Hippocampal formation (tissue), 2 donors: ENCODE measurements at places on chromosomes 6 and 20.

- no peak for DNase-seq
Measured at GRCh38 chr6:157606516-157606915, 216.5 kb upstream of the SNX9 start.

GRCh38 chr6:8499540-8499939, 64.2 kb upstream of the SLC35B3 start:
- DNase-seq = peak; percentile 32

- no peak for DNase-seq
Measured at GRCh38 chr6:167474725-167475124, 149.8 kb downstream of the TTLL2 start.

GRCh38 chr6:100257793-100258395, 206.8 kb downstream of the SIM1 start:
- DNase-seq = no peak

DNA sequence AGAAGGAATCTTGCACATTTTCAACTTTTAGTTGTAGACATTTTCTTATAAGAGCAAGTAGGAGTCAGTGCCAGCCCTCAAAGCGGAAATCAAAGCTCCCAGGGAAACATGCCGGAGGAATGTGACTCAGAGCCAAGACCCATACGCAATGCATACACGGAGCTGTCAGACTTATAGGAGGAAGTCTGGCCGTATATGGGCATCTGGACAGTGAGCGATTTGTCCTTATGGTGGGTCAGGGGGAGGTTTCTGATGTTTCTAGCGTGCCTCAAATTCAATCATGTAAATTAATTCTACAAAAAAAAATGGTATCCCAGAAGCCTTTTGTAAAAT, 3.6 kb upstream of the CCN2 start:
- DNase-seq = no peak

DNA sequence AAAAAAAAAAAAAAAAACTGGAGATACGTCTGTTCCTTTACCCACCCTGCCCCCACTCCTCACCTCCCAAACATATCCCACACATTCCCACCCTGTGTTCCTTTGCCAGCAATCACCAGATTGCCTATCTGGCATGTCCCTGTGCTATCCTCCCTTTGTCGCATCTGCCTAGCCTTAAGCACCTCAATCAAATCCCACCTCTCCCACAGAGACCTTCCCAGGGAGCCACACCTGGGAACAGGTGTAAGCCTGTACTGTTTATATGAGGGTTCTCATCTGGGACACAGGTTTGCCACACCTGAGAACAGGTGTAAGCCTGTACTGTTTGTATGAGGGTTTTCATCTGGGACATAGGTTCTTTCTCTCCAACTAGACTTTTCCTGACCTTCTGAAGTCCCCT, 16.7 kb downstream of the WFDC3 start:
- DNase-seq = no peak

DNA sequence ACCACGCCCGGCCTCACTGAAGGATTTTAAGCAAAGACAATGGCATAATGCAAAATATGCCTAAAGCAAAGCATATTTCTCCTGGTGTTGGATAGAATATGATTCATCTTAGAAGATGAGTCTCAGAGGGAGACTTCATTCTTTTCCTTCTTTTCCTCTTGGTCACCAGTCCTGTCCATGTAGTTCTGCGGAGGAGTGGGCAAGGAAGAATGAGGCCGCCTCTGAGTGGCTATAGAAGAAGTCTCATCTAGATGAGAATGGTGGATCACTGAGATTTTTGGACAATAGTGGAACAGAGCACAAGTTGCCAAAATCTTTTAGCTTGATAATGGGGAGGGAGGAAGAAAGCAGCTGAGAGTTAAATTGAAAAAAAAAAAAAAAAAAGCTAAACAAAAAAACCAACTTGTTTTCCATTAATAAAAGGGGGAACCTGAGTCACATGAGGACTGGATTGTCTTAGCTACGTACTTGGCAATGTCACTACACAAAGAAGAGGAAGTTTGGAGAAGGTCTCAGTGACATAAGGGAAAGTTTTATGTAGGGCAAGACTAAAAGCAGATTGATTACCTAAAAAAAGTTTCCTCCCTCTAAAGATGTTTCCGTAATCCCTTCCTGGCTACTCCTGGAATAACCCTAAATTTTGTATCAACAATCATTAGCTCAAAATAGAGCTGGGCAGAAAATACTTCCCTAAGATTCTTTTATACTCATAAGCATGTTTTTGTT, 6.0 kb downstream of the CD83 start:
- DNase-seq = peak; percentile 24

DNA sequence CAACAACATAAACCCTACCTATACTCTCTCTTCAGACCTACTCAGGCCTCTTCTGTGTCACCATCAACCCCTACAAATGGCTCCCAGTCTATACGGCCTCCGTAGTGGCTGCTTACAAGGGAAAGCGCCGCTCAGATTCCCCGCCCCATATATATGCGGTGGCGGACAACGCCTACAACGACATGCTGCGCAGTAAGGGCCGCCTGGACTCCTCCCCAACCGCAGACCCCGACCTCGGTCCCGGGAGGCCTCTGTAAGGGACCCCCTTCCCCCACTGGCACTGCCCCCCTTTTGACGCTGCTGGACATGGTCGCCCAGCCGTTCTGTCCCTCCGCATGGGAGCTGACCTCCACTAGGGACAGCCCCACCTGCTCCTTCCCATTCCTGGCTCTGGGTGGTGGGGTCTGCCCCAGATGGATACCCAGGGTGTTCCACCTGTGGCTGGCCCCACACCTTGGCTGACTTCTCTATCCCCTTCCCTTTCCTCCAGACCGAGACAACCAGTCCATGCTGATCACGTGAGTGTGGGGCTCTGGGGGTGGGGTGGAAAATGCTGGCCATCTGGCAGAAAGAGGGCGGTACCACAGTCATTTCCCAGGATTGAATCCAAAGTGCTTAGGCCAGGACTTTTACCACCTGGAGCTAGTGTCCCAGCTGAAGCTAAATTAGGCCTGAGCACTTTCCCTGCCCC, 25.0 kb downstream of the MYH7B start:
- no peak for DNase-seq

GRCh38 chr6:12033770-12034169, 21.7 kb downstream of the HIVEP1 start:
- DNase-seq = no peak

DNA sequence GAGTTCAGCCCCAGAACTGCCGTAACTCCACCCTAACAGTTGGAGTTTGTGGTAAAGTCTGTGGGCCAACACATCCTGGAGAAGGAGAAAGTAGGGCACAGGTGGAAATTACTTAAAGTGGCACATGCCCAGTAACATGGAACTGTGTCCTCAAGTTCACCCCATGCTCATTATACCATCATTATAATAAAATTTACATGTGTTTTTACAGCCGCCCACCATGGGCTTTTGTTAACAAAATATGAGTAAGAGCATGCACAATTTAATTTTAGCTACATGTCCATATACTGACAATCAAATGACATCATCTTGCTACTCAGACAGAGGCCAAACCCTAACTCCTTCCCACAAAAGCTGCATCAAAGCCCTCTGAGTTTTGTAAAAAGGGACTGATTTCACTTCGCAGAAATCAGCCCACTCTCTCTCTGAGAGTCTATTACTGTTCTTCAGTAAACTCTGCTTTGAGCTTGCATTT, 17.3 kb upstream of the ELOVL4 start:
- DNase-seq = no peak

GRCh38 chr6:88480816-88481215, 314.7 kb upstream of the CNR1 start:
- no peak for DNase-seq

- DNase-seq = no peak
Measured at GRCh38 chr6:108895571-108895970, 47.3 kb downstream of the ARMC2 start.

- DNase-seq = no peak
Measured at GRCh38 chr6:15429141-15430110, 183.6 kb downstream of the JARID2 start.

- DNase-seq = no peak
Measured at GRCh38 chr6:85612690-85613474, 19.2 kb upstream of the SNX14 start.

DNA sequence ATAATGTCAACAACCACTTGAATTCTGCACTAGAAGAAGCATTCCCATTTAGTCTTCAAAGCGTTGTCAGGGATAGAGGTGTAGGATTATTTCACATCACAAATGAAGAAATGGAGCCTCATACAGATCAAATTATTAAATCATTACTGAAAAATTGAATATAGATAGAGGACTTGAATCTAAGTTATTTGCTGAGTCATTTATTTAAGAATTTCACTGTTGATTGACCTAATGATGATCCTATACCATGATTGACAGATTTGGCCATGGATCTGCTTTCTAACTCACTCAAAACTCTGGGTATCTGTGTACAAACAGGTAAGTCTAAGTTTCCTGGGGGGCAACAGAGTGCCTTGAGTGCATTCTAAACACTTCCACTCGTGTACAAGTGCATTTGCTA, 215.9 kb downstream of the BTBD3 start:
- DNase-seq = no peak

GRCh38 chr20:19628570-19629134, 129.4 kb upstream of the RIN2 start:
- DNase-seq = no peak

DNA sequence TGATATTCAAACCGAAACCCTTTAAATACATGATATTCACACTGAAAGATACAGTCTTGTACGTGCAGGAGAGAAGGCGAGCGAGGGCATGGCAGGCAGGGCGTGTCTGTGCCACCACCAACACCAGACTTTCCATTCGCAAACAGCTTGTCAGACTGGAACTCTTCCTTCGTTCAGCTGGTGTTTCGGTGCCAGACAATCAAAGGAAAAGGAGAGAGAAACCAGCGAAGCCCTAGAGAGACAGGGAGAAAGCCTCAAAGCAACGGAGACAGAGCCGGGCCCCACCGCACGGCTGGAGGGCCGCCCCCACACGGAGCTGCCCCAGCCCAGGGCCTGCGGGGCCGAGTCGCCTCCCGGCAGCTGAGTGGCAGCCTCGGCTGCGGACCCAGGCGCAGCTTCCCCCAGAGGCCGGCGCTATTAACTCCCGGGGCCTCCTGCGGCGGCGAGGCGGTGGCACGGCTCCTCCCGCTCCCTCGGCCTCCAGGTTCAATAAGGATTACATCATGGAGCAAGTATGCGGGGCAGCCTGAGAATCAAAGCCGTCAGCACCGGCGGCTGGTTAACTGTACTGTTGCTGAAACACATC, 32.1 kb upstream of the NR2E1 start:
- no peak for DNase-seq

DNA sequence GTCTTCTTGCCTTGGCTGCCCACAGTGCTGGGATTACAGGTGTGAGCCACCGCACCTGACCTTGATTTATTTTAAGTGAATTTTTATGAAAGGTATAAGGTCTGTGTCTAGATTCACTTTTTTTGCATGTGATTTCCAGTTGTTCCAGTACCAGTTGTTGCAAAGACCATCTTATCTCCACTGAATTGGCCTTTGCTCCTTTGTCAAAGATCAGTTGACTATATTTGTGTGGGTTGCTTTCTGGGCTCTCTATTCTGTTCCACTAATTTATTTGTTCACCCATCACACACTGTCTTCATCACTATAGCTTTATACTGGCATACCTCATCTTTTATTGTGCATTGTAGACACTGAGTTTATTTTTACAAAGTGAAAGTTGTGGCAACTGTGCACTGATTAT, 56.3 kb downstream of the ANKS1A start:
- DNase-seq = no peak

DNA sequence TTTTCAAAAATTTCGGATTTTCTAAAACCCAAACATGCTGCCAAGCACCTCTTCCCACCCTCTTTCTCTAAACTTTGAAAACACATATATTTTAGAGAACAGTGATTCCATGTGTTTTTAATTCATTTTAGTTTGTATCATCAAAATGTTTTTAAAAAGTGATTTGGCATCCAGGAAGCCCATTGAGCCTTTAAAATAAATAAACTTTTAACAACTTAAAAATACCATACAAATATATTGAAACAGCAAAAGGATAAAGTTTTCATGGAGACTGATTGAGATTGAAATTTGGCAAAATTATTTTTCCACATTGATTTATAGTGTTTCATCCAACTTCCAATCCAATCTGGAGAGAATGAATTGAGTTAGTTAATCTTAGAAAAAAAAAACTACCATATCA, 374.7 kb downstream of the CD109 start:
- DNase-seq = no peak

DNA sequence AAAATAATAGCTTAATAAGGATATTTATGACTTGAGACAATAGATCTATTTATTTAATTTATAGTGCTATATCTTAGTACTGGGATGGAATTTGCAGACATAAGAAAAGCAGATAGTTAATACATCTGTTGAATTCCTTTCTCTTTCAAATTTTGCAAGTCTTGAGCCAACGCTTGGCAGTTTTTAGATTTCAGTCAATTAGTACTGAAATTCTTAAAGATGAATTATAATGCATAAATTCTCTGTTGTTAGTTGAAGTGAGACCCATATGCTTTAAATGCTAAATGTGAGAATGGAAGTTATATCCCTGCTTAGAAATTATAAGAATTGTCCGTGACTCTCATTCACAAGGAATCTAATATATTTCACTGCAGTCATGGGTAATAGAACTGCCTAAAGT, 225.1 kb upstream of the ADGRB3 start:
- DNase-seq = no peak

GRCh38 chr6:15037253-15037652, 208.6 kb upstream of the JARID2 start:
- DNase-seq = no peak

DNA sequence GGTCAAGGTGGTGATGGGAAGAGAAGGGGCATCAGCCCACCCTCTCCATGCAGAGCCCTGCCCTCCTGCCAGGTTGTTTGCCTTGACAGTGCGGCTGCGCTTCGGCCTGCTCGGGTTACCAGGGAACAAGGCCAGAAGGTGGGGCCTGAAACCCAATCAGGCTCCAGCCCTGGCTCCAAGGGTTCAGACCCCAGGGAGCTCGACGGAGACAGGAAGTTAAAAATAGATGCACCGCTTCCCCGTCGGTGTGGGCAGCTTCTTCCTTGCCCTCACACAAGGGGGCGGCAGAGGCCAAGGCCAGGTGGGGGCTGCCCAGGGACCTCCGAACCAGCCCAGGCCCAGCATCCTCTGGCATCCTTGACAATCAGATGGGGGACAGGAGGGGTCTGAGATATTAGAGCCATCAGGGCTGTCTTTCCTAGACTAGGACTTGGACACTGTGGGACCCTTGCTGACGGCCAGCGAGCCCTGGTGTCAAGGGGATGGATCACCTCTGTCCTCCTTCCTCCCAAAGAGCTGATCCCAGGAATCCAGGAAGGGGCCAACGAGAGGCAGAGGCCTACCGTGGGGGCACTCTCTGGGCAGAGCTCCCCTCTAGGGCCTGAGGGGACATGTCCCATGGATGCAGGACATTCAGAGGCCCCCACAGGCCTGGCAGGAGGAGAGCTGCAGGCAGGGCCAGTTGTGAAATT, 65.2 kb downstream of the RIPOR3 start:
- DNase-seq = no peak

GRCh38 chr20:45852326-45852725, 4.9 kb downstream of the ACOT8 start:
- no peak for DNase-seq
